ENCODE measurements at places on chromosomes 3 and 15. TPM values are rescaled to one million over a fixed set of nuclear protein-coding genes. Genes with fewer than 3 reads are reported as not detected.

The TNFAIP8L3 gene
- not detected for total RNA-seq

The DZIP1L gene
- total RNA-seq = 8.9 TPM

The TGM4 gene
- total RNA-seq = not detected

The GABRA5 gene
- total RNA-seq = 2.3 TPM

The CYP1A1 gene
- not detected for total RNA-seq

The PSTPIP1 gene
- not detected for total RNA-seq

The IQCF5 gene
- not detected for total RNA-seq

The SV2B gene
- total RNA-seq = not detected

The ALPK3 gene
- not detected for total RNA-seq

The DMXL2 gene
- total RNA-seq = 15.4 TPM

The SNX1 gene
- 91.5 TPM for total RNA-seq

The SPCS1 gene
- total RNA-seq = 66.9 TPM

The IGSF10 gene
- not detected for total RNA-seq

The RLBP1 gene
- not detected for total RNA-seq

The CCDC9B gene
- total RNA-seq = 35.3 TPM

The P2RY14 gene
- not detected for total RNA-seq

The SCAANT1 gene
- total RNA-seq = not detected

The CRYGS gene
- total RNA-seq = not detected

The KBTBD13 gene
- total RNA-seq = not detected

The PLA1A gene
- total RNA-seq = 17.7 TPM

The EID1 gene
- total RNA-seq = 200 TPM

The ZNF662 gene
- total RNA-seq = not detected

The NOX5 gene
- total RNA-seq = not detected

The AHSG gene
- not detected for total RNA-seq

The COPB2 gene
- 149 TPM for total RNA-seq

The UBA7 gene
- total RNA-seq = 5.3 TPM

The SCG5 gene
- 46.8 TPM for total RNA-seq

The CRTAP gene
- 239 TPM for total RNA-seq

The DUOXA2 gene
- total RNA-seq = not detected

The PAQR9 gene
- total RNA-seq = 0.03 TPM

The ANKUB1 gene
- not detected for total RNA-seq

All from Caki2 (cell line).